Small intestine (tissue), 16 donors: ENCODE measurements at places on chromosomes 5 and 9.

DNA sequence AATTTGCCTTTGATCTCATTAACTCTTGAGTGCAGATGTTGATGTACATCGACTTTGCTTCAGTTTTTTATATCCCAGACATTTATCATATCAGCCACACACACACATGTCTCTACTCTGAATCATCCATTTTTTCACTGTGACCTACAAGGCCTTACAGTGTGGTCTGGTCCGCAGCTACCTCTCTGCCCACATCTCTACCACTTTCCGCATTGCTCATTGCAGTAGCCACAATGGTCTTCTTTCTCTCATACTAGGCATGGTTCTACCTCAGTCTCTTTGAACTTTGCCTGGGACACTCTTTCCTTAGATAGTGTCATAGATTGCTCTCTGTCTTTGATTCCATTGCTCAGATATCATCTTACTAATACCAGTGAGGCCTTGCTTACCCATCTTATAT, 87.9 kb upstream of the FSD1L start:
- no peak for DNase-seq

GRCh38 chr5:68387074-68387796, 171.7 kb downstream of the PIK3R1 start:
- DNase-seq: no peak

- no peak for DNase-seq
These were observed 16.9 kb downstream of the PDGFRB start for GRCh38 chr5:150138551-150139265.

DNA sequence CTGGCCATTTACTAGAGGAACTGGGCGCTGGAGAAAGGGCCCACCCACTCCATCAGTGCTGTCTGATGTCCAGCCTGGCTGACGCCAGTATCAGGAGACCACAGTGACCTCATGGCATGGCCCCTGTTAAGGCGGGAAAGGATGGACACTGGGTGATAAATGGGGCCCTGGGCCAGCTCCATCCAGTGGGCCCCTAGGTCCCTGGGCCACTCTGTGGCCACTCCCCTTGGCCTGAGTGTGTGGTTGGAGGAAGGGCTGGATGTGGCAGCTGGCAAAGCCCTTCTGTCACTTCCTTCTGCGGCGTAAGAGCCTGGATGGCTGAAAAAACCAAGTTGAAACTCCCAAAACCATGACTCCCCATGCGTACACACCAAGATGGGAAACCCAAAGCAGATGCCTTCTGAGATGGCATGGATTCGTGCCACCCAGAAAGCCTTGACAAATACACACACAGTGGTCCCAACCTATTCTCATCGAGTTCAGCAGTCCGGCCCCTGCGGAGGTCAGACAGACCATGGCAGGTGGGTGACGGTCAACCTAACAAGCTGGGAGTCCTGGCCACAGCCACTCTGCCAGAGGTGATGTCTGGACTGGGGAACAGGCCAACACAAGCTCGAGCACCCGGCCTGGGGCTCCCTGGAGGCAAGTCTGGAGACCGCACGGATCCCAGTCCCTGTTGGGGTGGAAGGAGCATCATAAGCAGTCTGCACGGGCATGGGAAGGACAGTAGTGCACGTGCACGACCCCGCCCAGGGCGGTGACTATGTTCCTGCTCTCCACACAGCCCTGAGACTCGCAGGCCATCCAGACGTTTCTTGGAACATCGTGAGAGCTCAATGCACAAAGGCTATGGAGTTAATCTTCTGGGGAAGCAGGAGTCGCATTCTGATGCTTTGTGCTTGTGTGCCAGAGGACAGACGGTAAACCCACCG, 45.2 kb upstream of the NOTCH1 start:
- no peak for DNase-seq

DNA sequence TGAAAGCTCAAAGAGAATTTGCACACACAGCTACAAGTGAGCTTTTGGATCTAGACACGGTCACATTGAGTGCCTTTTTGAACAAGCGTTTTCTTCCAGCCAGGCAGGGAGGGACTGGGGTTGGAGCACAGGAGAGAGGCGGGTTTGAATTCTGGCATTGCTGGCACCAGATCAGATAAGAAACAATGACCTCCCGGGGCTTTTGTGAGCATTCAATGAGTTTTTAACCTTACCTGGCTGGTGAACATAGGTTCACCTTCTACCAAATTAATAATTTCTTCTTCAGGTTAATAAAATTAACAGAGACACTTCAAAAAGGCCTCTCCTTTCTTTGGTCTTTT, 312.9 kb upstream of the MSX2 start:
- DNase-seq: no peak

- DNase-seq: no peak
These were observed 13.7 kb upstream of the RUFY1 start for GRCh38 chr5:179536676-179537075.

- no peak for DNase-seq
These were observed 194.7 kb downstream of the CACNA1B start for GRCh38 chr9:138072161-138072842.

GRCh38 chr9:80143899-80144298, 572.1 kb downstream of the TLE4 start:
- DNase-seq: no peak

DNA sequence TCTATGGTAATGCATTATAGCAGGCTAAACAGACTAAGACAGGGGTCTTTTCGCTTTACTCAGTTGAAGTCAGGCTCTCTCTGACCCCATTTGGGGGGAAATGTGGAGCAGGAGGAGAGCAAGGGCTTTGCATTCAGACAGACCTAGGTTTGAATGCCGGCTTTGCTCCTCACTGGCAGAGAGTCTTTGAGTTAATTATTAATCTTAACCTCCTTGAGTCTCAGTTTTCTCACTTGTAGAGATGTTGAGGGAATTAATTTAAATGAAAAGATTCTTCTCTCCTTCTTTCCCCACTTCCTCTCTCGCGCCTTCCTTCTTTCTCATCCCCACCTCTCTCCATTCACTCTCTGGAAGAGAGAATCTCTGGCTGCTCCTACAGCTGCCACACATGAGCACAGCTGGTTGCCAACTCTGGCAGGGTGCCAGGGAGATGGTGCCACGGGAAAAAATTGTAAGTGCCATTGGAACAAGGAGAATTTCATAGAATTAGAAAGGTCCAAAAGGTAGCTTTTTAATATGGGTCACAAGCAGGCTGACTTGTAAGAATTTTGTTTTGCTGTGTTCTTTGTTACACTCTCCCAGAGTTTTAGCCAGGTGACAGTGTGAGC, 25.2 kb upstream of the GLRA1 start:
- no peak for DNase-seq

GRCh38 chr9:101467690-101468089, 32.1 kb upstream of the ALDOB start:
- DNase-seq: no peak

GRCh38 chr5:41967401-41967800, 42.3 kb downstream of the FBXO4 start:
- no peak for DNase-seq

DNA sequence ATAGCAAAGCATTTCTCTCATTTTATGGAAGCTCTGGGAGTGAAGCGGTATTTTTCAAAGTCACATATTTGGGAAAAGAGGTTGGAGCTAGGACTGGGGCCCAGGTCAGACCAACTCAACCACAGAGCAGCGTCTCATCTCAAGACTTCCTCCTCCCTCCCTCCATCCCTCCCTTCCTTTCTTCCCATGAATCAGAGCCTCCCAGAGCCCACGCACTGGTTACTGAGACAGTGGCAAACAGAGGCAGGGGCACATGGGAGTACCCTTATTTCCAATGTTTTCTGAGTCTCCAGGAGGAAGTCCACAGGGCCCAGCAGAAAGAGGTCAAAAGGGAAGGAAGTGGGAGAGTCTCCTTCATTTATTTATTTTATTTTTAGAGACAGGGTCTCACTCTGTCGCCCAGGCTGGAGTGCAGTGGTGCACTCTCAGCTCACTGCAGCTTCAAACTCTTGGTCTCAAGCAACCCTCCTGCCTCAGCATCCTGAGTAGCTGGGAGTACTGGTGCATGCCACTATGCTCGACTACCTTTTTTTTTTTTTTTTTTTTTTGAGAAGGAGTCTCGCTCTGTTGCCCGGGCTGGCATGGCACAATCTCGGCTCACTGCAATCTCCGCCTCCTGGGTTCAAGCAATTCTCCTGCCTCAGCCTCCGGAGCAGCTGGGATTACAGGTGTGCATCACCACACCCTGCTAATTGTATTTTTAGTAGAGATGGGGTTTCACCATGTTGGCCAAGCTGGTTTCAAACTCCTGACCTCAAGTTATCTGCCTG, 52.5 kb upstream of the CDKN2AIPNL start:
- no peak for DNase-seq
